Activated naive CD8-positive, alpha-beta T cell treated with anti-CD3 and anti-CD28 coated beads for 36 hours (primary cell): ENCODE measurements at places on chromosomes 7 and 10. TPM values are rescaled to one million over a fixed set of nuclear protein-coding genes. Genes with fewer than 3 reads are reported as not detected.

- no peak for DNase-seq
Observed at GRCh38 chr10:104301907-104302690, 33.1 kb downstream of the GSTO2 start.

DNA sequence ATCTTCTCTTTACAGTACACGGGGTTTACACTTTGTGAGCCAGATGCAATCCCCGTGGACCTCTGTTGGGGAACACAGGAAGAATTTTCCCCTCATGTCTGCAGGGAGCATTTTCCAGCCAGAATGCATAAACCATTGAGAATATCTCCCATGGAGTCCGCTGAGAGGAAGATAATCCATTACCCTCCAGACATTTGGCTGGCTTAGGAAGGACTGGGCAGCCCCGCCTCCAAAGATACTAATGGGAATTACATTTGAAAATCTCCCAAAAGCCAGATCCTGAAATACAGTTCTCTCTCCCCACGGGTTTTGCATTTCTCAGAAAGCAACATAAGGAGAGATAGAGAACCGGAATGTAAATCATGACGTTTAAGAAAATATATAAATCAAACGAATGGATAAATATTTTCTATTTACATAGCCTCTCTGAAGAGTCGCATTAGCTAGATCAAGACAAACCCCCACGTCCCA, 53.5 kb downstream of the TRIL start:
- no peak for DNase-seq

DNA sequence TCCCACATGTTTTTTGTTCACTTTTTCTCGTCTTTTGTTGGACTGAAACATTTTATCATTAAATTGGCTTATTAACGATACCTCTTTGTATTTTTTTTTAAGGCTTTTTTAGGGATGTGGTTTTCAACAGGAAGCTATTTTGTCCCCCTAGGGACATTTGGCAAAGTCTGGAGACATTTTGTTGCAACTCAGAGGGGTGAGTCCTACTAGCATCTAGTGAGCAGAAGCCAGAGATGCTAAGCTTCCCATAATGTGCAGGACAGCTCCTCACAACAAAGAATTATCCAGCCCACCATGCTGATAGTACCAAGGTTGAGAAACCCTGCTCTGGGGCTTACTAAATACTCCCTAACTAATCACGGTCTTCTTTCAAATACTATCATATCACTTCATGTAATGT, 63.2 kb downstream of the ATE1 start:
- no peak for DNase-seq

DNA sequence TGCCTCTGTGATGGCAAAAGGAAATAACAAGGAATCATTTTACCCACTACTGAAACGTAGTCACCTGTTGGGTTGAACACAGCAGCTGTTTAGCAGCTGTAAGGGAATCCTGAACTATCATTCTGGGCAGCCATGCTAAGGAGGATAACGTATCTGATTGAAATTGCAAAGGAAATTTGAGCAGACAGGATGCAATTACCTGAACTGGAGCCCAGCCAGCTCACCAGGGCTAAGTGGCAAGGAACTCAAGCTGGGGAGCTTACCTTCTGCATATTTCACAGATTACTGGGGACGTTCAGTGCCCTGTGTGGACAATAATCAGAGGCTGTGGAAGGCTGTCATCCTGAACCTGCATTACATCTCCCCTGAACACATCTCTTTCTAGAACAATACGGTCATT, 650.5 kb downstream of the SORCS3 start:
- DNase-seq: no peak

- peak; percentile 49 for DNase-seq
Observed at GRCh38 chr10:74177140-74177677, 26.2 kb downstream of the ADK start.

- no peak for DNase-seq
Observed at GRCh38 chr7:120838281-120838682, 19.7 kb downstream of the TSPAN12 start.

GRCh38 chr7:4604456-4604940, 77.6 kb upstream of the FOXK1 start:
- DNase-seq: no peak

DNA sequence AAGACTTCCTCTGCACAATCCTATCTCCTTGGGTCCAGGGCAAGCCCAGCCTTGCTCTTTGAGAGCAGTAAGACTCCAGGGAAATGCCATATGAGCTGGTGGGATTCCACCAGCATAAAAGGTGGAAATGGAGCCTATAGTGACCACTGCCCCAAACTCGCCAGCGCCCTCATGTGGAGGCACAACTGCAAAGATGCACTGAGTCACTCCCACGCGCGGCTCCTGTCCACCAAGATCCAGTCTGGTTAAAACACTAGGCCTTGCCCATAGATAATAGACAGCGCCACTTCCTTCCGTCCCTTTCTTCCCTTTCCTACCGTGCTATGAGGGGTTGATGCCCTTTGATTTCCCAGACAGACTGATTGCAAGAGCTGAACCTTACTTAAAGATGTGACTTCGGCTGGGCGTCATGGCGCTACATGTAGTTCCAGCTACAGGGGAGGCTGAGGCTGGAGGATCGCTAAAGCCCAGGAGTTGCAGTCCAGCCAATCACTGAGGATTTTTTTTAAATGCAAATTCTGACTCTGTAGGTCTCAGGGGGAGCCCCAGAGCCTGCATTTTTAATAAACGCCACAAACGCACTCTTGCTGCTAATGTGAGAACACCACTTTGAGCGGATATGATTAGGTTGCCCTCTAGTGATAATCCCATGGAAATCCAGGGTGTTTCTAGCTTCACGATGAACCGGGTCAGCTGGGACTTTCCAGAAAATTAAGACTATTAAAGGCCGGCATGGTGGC, 136.5 kb downstream of the EPC1 start:
- DNase-seq: peak; percentile 9

DNA sequence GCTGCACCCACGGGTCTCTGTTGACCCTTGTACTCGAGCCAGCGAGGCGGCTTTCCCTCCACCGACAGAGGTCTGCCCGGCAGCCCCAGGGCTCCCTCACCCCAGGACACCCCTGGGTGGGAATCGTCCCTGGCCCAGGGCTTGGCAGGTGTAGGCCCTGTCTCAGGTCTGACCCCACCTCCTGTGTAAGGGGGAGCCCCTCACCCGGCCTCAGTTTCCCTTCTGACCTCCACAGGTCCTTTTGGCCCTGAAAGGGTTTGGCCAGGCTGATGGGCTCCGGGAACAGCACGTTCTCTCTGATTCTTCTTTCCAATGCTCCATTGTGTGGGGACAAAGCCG, 25.0 kb upstream of the ELFN1 start:
- no peak for DNase-seq

DNA sequence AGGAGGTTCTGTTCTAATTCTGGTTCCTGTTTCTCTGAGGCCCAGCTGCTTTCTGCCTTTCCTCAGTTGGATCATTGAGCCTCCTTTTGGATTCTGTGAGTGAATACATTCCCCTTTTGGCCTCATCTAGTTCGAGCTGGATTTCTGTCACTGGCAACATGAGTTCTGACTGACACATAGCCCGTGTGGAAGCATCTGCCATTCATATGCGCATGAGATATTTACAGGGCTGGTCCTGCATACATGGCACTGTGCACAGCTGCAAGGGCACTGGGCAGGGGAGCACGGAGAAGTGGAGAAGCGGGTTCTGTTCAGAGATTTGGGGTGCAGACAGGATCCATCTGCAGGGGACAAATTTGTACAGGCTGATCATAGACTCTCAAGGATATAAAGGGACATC, 352.8 kb downstream of the RPS24 start:
- DNase-seq: no peak

DNA sequence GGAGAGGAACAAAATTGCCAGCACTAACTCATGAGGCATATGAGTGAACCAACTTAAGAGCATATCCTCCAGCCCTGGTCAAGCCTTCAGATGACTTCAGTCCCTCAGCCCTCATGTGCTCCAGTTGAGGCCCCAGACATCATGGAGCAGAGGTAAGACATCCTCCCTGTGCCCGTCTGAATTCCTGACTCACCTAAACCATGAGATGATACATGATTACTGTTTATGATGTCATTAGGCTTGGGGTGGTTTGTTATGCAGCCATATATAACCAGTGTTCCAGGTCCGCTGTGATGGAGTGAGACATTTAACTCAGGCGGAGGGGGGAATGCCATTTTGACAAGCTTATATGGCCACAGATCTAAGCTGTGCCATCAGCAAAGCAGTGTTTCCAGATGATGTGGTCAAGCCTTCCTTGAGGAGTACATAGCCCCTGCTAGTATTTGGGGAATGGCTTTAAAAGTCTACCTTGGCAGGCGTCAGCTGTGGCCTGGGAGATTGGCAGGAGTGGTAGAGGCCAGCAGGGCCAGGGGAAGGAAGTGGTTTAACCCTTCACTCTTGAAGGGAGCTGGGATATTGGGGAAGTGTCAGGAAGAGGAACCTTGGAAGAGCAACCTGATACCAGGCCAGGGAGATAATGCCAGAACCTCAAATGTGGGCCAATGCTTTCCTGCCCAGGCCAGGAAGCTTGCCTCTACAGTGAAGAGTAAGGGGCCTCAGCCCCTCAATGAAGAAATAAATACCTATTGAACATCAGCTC, 343.0 kb upstream of the PODXL start:
- DNase-seq: no peak

DNA sequence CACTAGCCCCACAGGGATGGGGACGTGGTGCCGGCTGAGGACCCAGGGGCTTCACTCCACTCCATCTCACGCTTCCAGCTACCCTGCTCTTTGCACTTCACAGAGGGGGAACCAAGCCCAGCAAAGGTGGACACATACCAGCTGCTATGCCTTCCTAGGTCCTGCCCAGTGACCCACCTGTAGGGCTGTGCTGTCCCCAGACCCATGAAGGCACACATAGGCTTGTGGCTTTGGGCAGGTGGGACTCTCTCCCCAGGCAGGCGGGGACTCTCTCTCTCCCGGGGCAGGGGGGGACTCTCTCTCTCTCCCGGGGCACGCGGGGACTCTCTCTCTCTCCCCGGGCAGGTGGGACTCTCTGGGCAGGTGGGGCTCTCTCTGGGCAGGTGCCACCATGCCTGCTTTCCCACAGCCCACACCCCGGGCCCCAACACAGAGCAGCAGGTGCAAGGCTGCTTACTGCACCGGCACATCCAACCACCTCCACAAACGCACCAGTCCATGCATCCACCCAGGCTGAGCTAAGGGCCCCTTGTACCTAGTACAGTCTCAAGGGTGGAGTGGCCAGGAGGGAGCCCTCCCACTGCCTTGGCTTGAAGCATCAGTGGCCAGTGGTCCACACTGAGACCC, 13.8 kb upstream of the GPR146 start:
- no peak for DNase-seq

- no peak for DNase-seq
Observed at GRCh38 chr7:113289140-113289740, 170.9 kb upstream of the SMIM30 start.

- DNase-seq: no peak
Observed at GRCh38 chr7:77791956-77792355, 6.3 kb downstream of the TMEM60 start.

- DNase-seq: no peak
Observed at GRCh38 chr10:97116462-97117162, 69.1 kb downstream of the SLIT1 start.

DNA sequence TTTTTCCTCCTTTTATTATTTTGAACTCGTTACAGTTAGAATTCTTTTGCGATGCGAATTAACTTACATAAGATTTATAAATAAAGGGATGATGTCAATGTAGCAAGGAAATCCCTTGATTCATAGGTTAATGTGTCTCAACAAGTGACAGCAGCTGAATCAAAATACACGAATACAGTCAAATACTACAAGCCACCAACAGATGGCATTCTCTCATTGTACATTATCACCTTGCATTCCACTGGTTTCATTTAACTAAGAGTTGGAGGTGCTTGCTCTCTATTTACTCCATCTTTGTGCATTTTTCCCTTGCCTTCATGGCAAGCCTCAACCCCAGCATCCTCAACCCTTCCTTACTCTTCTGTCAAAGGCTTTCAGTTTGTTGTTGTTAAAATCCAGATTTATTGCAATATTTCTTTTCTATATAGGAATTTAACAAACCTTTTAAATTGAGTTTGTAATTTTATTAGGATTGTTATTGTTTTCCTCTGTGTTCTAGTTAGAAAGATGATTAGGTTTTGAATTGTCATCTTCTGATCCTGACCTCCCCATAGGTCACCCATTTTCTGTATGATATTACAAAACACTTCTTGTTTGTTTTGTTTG, 78.3 kb downstream of the SLC25A40 start:
- DNase-seq: no peak

DNA sequence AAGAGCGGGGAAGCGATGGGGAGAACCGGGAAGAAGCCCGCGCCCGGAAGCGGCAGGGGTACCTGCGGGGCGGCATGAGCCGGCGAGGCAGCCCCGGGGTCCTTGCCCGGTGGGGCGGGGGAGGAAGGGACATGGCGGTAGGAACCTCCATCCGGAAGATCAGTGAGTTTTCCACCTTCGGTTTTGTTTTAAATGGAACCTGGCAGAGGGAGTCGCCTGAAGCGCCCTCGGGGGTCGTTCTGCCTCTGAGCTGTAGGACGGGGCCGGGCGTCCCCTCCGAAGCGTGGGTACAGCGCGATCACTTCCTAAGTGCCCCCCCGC, 471 bp downstream of the PFKP start:
- DNase-seq: no peak

DNA sequence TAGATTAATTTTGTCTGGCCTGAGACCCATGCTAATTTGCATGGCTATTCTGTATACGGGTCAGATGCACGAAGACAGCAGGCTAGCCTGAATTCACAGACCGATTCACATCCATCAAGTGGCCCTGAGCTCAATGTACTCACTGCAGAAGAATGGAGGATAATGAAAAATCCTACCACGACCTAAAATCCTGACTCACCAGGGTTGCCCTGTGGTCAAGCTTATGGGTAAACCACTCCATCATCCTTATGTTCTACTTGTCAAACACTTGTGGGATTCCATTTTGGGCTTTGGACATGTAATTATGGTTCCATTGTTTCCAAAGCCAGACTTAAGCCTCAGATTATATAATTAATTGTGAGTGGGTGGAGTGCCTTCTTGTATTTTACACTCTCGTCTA, 110.4 kb upstream of the ZNF438 start:
- no peak for DNase-seq

- no peak for DNase-seq
Observed at GRCh38 chr7:132683896-132684690, 107.8 kb upstream of the PLXNA4 start.

GRCh38 chr10:110568055-110568735, 700 bp downstream of the SMC3 start:
- DNase-seq: peak; percentile 70

- DNase-seq: no peak
Observed at GRCh38 chr10:94192974-94193373, 169.8 kb downstream of the NOC3L start.

The LRMDA gene
- not detected for total RNA-seq

The ANXA8 gene
- not detected for total RNA-seq

The TUBB8 gene
- total RNA-seq: not detected

The UNCX gene
- total RNA-seq: not detected

The IKZF1 gene
- total RNA-seq: 220 TPM

The CDHR3 gene
- 0.38 TPM for total RNA-seq

The UNC5B gene
- 0.04 TPM for total RNA-seq

The ITIH2 gene
- total RNA-seq: not detected

The LOXL4 gene
- not detected for total RNA-seq

The TCAF2 gene
- total RNA-seq: 31.5 TPM

The HECW1 gene
- not detected for total RNA-seq

The TMEM229A gene
- not detected for total RNA-seq

The SFMBT2 gene
- total RNA-seq: 22.0 TPM

The ADRA2A gene
- not detected for total RNA-seq

The COBL gene
- not detected for total RNA-seq
